Cerebellum (tissue), 4 donors: ENCODE measurements at places on chromosomes 4 and X. TPM values are rescaled to one million over a fixed set of nuclear protein-coding genes. Genes with fewer than 3 reads are reported as not detected.

Gene GLUD2
- total RNA-seq: 5.6 TPM

Gene DMP1
- total RNA-seq: not detected

Gene GK
- total RNA-seq: 13.8 TPM

Gene CFAP99
- 0.45 TPM for total RNA-seq

Gene CSAG3
- not detected for total RNA-seq

Gene NUDT10
- total RNA-seq: 22.7 TPM
